ENCODE measurements at places on chromosomes 1 and 21.
A peak's percentile ranks its signal among the peaks of the same experiment; 100 is the strongest.

- no peak for DNase-seq
These were observed 98.5 kb downstream of the DISC1 start for GRCh38 chr1:231724876-231725647.

DNA sequence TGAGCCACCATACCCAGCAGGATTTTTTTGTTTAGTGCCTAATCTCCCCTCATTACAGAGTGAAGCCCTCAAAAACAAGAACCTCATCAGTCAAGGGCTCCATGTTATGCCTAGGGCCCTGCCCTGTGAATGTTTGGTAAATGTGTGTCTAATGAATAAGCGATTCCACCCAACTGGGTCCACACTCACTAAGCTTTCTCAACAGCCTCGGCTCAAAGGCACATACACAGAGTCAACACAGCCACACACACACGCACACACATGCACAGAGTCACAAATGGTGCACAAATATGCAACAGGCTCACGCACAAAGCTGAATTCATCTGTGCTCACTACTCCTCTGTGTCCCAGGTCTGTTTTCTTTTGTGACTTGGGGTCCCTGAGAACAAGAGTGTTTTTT, 11.7 kb upstream of the SYNC start:
- no peak for DNase-seq

DNA sequence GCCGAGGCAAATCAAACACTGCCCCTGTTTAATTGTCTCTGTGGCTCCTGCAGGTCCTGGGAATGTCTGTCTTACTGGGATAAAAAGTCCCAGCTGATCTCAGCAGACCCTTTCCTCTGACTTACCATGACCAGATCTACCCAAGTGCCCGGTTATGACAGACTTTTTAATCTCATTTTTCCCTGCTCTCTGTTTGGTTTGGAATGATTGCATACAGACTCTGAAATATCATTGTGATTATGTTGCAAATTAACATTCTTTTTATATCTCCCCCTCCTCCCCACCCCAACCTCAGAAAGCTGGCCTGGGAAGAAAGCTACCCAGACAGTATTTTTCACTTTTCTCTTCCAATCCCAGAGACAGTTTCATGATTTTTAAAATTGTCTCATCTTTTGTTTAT, 16.3 kb downstream of the RAB7B start:
- DNase-seq: no peak

DNA sequence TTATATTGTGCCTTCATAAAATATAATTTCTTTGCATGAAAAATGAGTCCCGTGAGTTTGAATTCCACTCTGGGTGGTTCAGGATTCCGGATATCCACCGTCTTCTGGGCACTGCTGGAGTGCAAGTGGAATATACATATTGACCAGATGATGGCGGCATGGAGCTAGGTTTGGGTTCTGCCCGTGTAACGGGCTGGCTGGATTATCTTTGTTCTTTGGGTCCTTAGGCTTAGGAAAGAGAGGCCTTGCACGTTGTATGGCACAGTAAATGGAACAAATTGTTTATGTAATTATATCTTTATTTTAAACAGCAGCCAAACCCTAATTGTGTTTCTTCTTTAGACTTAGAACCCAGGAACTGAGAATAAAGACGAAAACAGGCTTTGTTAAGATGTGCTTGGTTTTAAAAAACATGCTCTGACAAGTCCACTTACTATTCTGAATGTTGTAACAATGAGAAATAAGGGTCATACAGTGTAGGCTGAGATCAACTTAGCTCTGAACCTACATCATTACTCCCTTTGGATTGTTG, 13.5 kb upstream of the ACBD6 start:
- peak; percentile 56 for DNase-seq

DNA sequence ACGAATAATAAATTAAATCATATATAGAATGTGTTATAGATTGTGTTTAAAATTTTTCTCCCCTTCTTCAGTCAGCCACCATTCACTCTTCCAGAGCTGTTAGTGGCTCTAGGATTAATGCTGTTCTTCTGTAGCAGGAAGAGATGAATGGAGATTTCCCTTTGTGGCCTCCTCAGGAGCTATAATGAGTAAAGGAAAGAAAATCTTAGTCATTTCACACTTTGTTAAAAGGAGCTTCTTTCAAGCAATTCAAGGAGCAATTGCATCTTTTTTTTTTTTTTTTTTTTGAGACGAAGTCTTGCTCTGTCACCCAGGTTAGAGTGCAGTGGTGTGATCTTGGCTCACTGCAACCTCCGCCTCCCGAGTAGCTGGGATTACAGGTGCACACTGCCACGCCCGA, 23.7 kb upstream of the TMCO2 start:
- DNase-seq: no peak

DNA sequence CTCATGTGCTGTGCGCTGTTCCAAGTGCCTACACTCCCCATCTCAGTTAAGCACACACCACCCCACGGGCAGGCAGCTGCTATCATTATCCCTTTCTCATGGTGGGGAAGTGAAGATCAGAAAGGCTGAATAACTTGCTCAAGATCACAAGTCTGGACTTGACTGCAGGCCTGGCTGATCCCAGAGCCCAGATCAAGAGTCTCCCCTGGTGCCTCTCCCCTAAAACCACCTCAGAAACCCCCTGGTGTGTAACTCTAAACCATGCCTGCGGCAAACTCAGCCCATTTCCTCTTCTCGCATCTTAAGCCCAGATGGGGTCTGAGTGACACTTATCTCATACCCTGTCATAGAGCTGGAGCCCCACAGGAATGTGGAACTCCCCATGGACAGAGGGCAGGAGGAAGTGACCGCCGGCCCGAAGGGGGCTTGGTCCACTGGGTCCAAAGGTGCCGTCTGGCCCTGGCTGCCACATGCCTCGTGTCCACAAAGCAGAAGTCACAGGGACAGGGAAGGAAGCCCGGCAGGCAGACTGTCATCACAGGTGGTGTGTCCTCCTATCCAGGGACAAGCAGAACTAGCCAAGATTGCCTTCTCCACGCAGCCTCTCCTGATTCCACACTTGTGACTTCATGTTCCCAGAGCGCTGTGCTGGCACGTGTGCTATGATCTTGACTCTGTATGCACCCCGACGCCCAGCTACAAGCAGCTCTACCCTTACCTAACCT, 92.1 kb downstream of the SYF2 start:
- DNase-seq: no peak

- no peak for DNase-seq
These were observed 37.2 kb upstream of the MAGOH start for GRCh38 chr1:53275566-53275965.

DNA sequence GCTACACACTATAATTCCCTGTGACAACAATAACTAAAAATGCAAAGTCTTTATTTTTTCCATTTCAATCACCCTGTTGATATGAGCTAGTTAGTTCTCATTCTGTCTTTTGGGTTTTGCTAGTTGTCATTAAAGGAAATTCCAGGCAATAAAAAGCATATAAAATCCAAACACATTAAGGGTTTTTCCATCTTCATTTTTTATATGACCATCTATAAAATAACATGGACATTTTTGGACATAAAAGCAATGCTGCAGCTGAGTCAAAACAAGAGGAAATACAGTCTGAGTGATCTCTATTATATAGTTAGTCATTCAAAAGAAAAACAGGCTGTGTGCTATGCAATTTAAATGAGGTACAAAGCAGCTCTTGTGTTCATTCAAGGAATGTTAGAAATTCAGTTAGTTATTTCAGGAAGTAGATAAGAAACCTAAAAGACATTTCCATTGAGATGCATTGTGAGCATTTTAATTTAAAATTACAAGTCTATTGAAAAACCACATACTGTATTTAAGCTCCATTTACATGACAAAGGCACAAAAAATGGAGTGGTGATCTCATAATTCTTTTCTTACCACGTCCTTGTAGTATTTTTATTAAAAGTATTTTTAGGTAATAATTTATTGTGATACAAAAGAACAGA, 67.3 kb upstream of the BCL10 start:
- peak; percentile 72 for DNase-seq

- DNase-seq: no peak
These were observed 6.3 kb upstream of the ANGPTL7 start for GRCh38 chr1:11182884-11183283.

GRCh38 chr1:236156512-236157208, 14.3 kb downstream of the GPR137B start:
- DNase-seq: no peak

GRCh38 chr21:44724926-44725325, 13.6 kb upstream of the TSPEAR start:
- no peak for DNase-seq

DNA sequence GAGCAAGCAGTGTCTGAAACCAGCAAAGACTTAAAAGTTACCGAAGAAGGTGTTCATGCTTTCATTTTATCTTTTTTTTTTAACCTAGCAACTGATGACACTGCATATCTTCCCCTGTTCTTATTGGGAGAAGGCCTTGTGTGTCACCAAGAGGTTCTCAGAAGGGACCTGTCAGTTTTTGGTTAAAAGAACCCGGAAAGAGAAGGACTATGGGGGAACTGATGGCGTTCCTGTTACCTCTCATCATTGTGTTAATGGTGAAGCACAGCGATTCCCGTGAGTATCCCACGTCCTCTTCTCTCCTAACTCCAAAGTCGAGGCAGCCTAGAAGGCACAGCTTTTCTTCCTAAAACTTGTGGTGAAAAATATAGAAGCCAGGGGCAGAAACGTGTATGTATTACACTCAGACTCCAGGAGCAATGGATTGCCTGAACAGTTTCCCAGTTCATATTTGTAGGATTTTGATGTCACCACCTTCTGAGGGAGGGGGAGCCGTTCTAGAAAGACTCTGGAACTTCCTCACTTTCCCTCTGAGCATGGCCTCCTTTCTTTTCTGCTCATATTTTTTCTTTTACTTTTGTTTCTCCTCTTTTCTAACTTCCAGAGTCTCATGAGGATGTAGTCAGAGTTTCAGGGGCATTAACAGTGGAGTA, at the start of gene MR1:
TSS of gene MR1 (plus strand) at position 185 of the 653 bp plus-strand sequence. CDS start at position 210, 25 bp downstream.
- peak; percentile 72 for DNase-seq

DNA sequence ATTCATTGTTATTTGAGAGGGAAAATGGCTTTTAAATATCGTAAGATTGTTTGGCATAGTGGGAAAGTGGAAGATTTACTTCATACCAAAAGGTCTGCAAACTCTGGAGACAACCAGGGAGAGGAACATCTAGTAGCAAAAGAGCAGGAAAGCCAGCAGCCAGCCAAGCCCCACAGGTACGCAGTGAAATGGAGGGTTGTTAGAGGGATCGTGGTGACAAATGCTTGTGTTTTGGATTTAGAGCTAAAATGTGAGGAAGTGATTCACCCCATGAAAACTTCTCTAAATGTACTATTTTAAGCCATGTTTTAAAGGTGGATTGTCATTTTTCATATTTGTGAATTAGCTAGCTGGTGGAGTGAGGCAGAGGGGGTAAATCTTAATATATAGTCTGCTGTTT, 69.3 kb downstream of the RPS6KC1 start:
- DNase-seq: no peak

- DNase-seq: no peak
These were observed 174.1 kb upstream of the EDN2 start for GRCh38 chr1:41658431-41659158.

GRCh38 chr1:72397786-72398185, 115.4 kb upstream of the NEGR1 start:
- DNase-seq: no peak

DNA sequence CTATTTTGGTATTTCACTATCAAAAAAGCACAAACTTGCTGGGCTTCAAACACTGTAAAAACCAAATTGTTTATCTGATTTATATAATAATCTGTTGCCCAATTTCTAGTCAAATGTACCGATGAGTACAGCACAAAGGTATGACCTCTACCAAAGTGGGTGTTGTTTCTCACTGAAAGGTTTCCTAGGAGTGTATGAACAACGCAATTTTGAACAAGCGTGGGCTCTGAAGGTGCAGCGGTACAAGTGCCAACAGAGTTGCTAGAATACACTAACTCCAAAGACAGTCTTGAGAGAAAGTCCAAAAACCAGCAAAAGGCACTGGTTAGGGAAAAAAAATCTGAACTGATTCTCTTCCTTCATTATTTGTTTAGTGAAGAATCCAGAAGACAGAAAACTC, 130.4 kb downstream of the ATP1B1 start:
- no peak for DNase-seq

DNA sequence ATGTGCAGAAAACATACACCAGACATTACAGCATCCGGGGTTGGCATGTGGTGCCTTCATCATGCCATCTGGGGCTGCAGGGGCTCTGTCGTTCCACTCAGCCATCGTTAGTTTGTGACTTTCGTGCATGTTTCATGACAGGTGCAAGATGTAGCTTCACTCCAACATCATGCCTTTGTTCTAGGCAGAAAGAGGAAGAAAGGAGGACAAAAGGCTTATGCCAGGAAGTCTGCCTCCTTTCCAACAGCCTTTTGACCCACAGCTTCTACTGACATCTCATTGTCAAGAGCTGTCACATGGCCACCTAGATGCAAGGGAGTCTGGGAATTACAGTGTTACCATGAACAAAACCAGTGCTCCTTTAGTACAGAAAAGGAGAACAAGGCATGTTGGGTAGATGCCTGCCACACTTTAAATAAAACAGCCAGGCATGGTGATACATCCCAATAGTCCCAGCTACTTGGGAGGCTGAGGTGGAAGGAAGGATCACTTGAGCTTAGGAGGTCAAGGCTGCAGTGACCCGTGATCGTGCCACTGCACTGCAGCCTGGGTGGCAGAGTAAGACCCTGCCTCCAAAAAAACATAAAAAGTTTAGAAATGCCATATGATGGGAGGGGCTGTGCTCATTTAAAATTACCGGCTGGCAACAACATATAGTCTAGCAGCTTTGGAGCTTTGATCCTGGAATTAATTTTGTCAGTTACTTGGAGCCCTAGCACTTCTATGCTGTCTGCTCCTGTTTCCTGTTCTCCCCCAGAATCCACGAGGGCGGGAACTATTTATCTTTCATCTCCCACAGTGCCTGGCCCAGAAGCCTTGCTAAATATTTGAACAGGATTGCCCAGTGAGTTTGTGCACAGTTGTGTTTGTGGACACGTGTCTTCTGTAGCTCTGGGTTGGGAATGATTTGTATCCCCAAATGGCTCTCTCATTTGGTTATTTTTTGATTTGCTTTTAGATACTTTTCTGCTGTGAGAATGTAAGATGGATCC, 7.4 kb downstream of the DOP1B start:
- no peak for DNase-seq

GRCh38 chr1:100752791-100753190, 33.2 kb downstream of the VCAM1 start:
- no peak for DNase-seq

GRCh38 chr1:64215576-64215975, 12.2 kb downstream of the UBE2U start:
- no peak for DNase-seq

GRCh38 chr1:161047436-161048420, 2.0 kb upstream of the USF1 start:
- no peak for DNase-seq
